ENCODE measurements at places on chromosomes 5 and 9.

DNA sequence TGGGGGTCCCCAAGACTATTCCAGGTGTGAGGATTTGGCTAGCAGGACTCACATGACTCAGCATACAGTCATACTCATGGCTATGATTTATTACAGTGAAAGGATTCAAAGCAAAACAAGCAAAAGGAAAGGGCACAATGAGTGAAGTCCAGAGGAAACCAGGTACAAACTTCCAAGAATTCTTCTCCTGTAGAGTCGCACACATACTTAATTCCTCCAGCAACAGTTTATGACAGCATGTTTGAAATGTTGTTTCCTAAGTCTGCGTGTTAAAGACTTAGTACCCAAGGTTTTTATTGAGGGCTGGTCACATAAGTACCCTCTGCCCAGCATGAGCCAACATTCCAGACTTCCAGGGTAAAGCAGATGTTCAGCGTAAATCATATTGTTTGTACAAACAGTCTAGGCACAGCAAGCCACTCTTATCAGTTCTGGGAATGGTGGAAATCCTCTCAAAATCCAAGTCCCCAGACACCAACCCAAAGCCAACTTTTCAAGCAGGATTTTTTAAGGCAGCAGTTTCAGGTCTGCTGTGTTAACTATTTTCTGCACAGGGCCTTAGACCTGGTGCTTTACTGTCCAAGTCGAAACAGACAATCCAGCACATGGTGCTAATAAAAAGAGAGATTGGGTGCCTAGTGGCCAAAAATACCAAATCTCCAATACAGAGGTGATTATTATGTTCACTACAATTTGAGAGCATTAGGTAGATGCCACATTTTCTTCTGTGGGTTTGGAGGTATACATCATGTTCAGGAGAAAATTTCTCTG, 18.6 kb upstream of the RICTOR start:
- DNase-seq, result no peak

- DNase-seq, result no peak
Observed at GRCh38 chr5:87581661-87582060, 168.9 kb upstream of the CCNH start.

DNA sequence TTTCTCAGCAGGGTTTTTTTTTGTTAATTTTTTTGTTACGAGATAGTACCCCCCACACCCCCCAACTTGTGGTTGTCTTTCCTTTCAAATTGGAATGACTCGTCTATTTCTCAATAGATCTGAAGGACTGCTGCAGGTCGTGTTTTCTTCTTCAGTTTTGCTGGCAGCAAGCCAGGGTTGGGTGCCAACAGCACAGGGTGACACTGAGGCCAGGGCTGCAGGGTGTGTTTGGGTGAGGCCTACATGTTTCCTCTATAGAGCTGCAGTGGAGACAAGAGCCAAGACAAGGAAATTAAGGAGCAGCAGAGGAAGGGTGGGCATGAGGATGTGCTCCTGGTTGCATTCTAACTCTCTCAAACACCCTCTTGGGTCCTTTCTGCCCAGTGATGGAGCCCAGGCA, 52.2 kb downstream of the NXNL2 start:
- DNase-seq, result no peak

DNA sequence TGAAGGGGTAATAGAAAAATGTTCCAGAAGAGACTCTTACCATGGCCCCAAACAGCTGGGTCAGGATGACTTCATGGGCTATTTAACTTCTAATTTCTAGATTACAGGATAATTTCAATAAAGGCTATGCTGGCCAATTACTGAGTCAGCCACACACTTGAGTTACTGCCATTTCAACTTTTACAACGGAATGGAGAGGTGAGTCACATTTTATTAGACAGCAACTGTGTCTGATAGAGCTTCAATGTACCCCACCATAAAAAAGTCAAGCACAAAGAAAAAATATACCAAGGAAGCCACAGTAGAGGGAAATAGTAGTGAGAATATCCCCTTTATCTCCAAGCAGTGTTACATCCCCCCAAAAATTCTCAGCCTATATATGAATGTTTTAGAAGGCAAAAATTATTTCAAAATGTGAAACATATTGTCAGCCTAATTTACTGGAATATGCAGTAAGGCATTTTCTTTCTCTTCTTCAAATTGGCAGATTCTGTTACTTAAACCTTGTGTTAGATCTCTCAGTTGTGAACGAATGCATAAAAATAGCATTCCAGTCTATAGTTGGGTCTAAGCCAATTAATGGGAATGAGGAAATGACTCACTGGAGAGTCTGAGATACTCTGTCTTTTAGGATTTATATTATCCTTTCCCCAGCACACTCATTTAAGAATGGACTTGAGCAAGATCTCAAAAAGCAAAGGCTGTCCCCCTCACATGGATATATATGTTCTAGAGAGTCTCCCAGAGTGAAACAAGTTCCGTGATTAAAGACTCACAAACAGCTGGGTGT, 47.1 kb upstream of the RAI14 start:
- DNase-seq, result no peak

- DNase-seq, result no peak
Observed at GRCh38 chr5:163916376-163916775, 411.0 kb downstream of the MAT2B start.

- DNase-seq, result no peak
Observed at GRCh38 chr9:127495884-127496555, 44.7 kb downstream of the LRSAM1 start.

DNA sequence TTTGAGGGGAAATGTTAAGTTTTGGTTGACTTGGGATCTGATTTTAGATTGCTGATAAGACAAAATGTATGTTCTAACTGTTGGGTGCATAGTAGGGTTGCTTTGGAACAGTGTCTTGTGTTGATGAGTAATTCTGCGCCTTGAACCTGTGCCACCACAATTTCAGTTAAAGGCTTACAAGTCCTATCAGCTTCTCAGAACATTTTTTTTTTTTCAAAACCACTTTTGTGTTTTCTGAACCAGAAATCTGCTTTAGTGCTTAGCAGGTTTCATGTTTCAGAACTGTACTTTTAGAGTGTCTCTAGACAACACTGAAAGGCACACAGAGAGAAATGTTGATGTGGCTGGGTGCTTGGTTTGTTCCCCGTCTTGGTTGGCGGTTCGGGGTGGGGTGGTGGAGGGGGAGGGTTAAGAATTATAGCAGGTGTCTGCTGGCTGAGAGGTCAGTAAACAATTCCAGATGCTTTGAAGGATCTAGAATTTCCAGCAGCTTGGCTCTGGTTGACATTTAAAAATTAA, 84.6 kb downstream of the ANKRD55 start:
- no peak for DNase-seq

GRCh38 chr5:170479484-170479883, 24.3 kb upstream of the KCNIP1 start:
- no peak for DNase-seq

- peak; percentile 68 for DNase-seq
Observed at GRCh38 chr9:127869310-127870152, 7.9 kb downstream of the AK1 start.

DNA sequence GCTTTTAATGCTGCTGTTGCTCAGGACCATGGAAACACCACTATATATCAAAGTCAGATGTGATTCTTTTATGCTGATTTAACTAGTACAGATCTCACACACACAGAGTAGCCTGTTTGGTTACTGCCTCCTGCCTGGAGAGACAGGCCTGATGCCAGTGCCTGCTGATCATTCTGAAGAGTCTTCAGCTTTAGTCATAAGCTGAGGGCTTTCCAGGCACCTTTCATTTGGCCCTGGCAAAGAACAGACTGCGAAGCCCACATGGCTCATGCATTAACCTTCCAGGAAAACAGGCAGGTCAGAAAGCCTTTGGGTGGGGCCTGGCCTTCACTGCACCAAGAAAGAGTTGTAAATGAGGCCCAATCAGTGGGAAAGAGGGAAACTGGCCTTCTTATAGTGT, 144.7 kb downstream of the SAXO1 start:
- no peak for DNase-seq

DNA sequence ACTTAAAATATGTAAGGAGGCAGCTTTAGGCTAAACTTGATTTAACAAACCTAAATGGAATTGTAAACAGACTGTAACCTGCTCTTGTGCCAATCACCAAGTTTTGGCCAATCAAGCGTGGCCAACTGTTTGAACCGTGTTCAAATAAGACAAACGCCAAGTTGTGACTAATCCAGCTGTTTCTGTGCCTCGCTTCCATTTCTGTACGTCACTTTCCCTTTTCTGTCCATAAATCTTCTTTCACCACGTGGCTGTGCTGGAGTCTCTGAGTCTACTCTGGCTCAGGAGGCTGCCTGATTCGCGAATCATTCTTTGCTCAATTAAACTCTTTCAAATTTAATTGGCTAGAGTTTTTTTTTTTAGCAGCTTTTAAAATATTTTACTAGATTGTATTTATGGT, 71.3 kb downstream of the LIX1 start:
- no peak for DNase-seq

DNA sequence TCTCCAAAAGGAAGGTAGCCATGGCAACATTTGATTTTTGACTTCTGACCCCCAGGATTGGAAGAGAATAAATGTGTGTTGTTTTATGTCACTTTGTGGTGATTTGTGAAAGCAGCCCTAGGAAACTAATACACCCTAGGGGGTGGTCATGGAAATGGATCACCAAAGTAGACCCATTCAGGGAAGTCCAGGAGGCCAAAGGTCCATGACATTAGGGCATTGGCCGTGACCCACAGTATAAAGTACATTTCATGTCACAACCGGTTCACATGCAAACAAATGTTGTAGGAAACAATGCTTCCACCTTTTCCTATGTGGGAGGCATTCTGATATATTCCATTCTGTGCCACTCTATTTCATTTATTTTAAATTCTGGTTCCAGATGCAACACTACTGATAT, 128.4 kb downstream of the ADAMTS12 start:
- no peak for DNase-seq

- no peak for DNase-seq
Observed at GRCh38 chr9:35862328-35862727, 7.9 kb downstream of the OR13J1 start.

GRCh38 chr5:427415-428087, 15.4 kb upstream of the EXOC3 start:
- DNase-seq, result no peak
